ENCODE measurements at places on chromosomes 6 and 20. TPM values are rescaled to one million over a fixed set of nuclear protein-coding genes. Genes with fewer than 3 reads are reported as not detected.

DNA sequence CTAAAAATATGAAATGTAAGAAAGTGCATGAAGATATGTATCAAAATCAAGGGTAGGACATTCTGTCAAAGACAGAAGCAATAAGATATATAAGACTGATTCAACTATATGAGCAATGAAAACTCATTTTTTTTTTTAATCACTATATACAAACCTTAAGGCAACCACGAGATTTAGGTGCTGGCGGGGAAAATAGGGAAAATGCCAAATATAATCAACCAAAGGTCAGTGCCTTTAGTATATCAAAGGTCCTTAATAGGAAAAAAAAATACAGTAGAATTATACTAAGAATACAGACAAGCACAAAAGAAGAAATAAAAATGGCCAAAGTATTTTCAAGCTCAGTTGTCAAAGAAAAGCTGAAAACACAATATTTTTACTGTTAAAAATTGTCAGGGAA lies 24.1 kb downstream of the SUPT3H start:
- DNase-seq, result no peak

GRCh38 chr20:21182832-21183563 lies 57.1 kb downstream of the KIZ start:
- no peak for DNase-seq

DNA sequence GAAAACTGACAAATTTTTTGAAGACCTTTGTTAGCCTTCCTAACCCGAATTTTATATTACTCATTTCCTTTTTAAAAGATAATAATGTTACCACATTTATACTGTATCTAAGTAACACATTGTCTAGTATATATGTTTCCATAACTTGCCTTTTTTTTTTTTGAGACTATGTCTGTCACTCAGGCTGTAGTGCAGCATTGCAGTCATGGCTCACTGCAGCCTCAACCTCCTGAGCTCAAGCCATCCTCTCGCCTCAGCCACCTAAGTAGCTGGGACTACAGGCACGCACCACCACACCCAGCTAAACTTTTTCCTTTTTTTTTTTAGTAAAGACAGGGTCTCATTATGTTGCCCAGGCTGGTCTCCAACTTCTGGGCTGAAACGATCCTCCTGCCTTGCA lies 18.6 kb downstream of the ZNFX1 start:
- no peak for DNase-seq

- no peak for DNase-seq
These were observed 105.3 kb upstream of the NAA20 start for GRCh38 chr20:19911810-19912382.

Gene HDGFL1
- not detected for total RNA-seq

- no peak for DNase-seq
These were observed 151.5 kb upstream of the LRFN2 start for GRCh38 chr6:40738551-40739193.

Gene TGM3
- total RNA-seq, result not detected

DNA sequence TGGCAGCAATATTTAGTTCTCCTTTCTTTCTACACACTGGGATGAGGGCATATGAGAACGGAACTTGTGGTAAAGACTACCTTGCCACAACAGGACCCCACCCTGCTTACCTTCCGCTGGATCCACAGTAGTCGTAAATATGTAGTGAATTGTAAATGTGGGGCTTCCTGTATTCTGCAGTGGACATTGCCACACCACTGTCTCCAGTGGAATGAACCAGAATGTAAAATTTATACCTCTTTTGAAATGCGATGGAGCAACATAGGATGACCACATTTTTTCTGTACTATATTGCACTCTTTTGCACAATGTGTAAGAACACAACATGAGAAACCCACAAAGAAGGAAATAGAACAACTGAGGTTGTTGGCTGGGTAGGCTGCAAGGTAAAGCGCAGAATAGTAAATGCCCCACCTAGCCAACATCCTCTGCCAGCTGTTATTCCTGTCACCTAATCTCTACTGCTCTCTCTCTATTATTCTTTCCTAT lies 16.1 kb upstream of the RIPOR2 start:
- peak; percentile 87 for DNase-seq

DNA sequence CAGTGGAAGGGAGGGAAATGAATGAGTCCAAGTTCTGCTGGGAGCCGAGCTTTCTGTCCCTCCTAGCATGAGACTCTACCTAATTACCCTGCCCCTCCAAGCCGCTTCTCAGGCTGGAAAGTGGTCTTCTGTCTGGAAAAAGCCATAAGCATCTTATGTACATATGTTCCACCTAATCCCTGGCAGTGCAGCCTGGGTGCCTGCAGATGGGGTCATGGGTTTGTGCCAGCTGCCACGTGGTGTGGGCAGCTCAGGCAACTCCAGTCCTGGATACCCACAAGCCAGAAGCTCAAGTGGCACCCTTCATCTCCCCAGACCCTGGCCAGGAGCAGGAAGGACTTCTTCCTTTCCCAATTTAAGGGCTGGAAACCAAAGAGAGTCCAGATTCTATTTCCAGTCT lies 253.1 kb downstream of the LY86 start:
- DNase-seq, result no peak

DNA sequence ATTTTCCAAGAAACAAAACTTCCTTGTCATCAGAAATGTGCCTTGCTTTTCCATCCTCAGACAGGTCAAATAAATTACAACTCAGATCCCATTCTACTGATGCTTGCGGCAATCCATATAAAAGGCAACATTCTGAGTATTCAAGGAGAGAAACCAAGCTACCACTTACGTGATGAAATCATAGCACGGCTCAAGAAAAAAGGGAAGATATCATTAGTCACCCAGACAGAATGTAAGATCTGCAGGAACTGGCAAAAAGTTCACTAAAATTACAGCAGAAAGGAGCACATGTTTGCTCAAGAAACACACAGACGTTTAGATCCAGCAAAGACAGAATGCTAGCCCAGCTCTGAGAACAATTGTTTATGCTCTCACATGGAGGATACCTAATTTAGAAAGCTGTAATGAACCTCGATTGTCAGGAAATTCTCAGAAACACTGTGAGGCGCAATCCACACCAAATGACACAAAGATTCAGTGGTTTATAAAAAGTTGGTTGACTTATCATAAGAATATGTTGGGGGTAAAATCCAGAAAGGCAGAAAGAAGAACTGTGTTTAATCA lies 304.2 kb downstream of the ADGRG6 start:
- no peak for DNase-seq

- no peak for DNase-seq
These were observed 6.8 kb upstream of the TSHZ2 start for GRCh38 chr20:52965380-52965779.

Gene IYD
- not detected for total RNA-seq

GRCh38 chr20:38987777-38988176 lies 25.6 kb downstream of the DHX35 start:
- DNase-seq, result no peak

- no peak for DNase-seq
These were observed 320.5 kb downstream of the HACE1 start for GRCh38 chr6:104539173-104539572.

DNA sequence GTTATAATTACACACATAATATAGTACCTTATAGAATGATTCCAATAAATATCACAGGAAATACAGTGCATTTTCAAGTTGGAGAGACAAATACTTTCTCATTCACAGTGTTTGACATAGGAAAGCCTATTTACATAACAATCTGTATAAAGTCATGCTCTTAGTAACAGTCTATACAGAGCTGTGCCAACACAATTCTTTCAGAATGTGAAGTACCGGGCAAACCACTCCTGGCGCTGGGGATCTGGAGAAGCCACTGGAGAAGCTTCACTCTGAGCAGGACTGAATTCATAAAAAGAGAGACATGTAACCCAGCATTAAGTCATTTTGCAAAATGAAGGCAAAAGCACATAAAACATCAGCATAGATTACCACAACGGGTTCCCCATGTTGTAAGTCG lies 24.9 kb upstream of the MCM9 start:
- DNase-seq, result no peak

DNA sequence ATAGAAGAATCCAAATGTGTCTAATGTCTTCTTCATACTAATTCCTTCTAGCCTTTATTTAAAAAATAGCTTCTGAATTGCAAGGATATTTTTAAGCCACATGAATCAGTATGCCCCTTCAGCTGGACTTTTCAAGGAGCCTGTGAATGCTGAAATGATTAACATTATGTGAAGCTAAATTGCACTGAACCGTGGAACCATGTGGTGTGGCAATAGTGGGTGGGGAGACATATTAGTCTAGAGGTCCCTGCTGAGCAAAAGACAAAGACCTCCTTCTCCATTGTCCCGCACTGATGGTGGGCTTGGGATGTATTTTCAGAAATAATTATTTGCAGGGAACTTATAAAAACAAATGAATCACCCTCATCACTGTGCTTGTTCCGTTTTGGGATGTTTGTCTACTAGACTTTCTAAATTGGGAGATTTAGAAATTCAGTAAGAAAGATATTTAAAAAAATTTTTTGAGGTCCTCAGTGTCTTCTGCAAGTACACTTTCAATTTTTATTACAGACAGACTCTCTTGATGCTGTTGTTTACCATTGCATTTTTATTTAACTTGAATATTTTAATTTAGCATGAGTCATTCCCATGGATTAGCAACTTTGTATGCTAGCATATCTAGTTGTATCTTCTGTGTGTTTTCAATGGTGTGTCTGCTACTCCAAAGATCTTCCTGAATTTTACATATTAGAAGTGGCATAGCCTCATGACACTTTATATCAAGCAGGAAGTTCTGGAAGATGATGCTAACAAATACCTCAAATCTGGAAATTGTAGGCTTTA lies 238.1 kb downstream of the LAMA2 start:
- DNase-seq, result no peak

- DNase-seq, result no peak
These were observed 25.2 kb downstream of the TRAM2 start for GRCh38 chr6:52551483-52552277.

Gene GNAS-AS1
- 0.64 TPM for total RNA-seq

- DNase-seq, result peak; percentile 80
These were observed at the start of gene CASS4 for GRCh38 chr20:56411759-56412472. Gene CASS4 (plus strand): TSS chr20:56412260. CDS start chr20:56412459, 199 bp downstream.

DNA sequence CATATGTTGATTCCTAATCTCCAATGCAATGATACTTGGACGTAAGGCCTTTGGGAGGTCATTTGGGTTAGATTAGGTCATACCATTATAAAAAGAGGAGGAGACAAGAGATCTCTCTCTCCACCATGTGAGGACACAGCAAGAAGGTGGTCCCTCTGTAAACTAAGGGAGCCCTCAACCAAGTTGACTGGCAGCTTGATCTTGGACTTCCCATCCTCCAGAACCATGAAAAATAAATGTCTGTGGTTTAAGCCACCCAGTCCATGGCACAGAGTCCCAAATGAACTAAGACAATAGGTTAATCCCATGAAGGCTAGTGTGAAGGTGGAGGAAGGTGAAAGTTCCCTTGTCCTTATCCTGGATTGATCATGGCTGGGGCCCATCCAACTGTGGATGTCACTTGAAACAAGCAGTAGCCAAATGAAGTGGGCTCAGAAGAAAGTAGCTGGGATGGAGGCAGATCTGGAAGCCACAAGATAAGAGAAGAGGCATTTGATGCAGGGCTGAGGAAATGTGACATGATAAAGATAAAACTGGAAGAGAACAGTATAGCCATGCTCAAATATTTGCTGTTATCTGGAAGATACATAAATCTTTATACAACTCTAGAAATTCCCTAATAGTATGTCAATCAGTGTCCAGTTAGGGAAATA lies 99.9 kb downstream of the BANF2 start:
- no peak for DNase-seq

GRCh38 chr6:144346719-144347447 lies 61.7 kb downstream of the UTRN start:
- DNase-seq, result peak; percentile 64

Gene RIPPLY2
- not detected for total RNA-seq

Gene KCNK17
- total RNA-seq, result not detected

- DNase-seq, result no peak
These were observed 18.4 kb downstream of the UBE3D start for GRCh38 chr6:83047065-83047754.

DNA sequence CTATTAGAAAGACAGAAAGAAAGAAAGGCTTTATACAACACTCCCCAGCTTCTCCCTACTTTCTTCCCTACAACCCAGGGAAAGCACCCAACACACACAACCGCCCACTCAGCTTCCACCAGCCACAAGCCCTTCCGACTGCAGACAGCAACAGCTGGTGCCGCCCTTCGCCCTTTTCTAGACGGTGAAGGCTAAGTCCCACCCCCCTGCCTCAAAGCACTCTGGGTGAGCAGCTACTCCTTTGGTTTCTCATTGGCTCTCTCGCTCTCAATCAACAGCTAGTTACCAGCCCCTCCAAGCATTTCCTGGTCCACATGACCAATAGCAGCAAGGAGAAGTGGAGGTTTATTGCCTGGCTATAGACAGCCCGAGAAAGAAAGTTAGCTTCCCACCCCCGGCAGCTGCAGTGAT lies 230.1 kb upstream of the MOCS1 start:
- no peak for DNase-seq
